ENCODE measurements at places on chromosomes 12 and 14. TPM values are rescaled to one million over a fixed set of nuclear protein-coding genes. Genes with fewer than 3 reads are reported as not detected.

- no peak for DNase-seq
Measured at GRCh38 chr12:104538891-104539462, 82.2 kb downstream of the CHST11 start.

Gene CYP46A1
- 6.1 TPM for total RNA-seq

Gene C12orf57
- 145 TPM for total RNA-seq

GRCh38 chr14:94021001-94021400 is 5.1 kb upstream of the OTUB2 start:
- no peak for DNase-seq

Gene GSG1
- not detected for total RNA-seq

DNA sequence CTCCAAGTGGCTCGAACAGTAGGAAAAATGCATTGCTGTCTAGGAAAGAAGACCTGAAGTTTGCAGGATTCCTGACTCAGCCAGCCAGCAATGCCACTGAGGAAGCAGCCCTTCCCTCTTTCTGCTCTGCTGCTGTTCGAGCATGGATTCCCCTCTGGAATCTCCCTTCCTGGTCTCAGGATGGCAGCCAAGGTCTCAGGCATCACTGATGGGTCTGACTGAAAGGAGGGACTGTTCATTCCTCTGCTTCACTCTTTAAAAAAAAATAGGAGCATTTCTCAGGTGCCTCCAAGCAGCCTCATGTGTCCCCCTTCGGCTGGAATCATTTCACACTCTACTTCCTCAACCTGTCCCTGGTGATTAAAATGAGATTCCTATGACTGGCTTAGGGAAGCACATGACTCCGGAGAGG is 62.4 kb downstream of the SLC15A4 start:
- no peak for DNase-seq

GRCh38 chr12:65557438-65558181 is 266.7 kb upstream of the HMGA2 start:
- DNase-seq, result no peak

Data from heart right ventricle (tissue), 16 donors.